Mesendoderm (in vitro differentiated cells): ENCODE measurements at places on chromosomes 12 and 14.

- H3K4me3 ChIP-seq = no peak overlapping the region
- no peaks in the 10 kb centered on the region for H3K27me3 ChIP-seq
- H3K27ac ChIP-seq = no peak overlapping the region
- no peaks in the 10 kb centered on the region for H3K36me3 ChIP-seq
- no peak for DNase-seq
- no peaks in the 10 kb centered on the region for H3K4me1 ChIP-seq
Measured at GRCh38 chr14:58327019-58327418, 28.7 kb downstream of the ARID4A start.

DNA sequence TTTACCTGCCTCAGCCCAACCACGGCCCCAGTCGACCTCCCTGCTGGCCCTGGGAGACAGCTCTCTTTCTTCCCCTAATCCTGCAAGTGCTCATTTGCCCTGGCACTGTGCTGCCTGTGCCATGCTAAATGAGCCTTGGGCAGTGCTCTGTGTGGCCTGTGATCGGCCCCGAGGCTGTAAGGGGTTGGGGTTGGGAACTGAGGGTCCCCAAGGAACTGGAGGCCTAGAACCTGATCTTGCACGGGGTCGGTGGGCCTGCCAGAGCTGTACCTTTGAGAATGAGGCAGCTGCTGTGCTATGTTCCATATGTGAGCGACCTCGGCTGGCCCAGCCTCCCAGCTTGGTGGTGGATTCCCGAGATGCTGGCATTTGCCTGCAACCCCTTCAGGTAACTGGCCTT lies 2.8 kb downstream of the RNF31 start:
- H3K4me3 ChIP-seq = no peak overlapping the region
- H3K36me3 ChIP-seq = peaks cover 12% of the 10 kb centered on the region
- H3K27me3 ChIP-seq = no peaks in the 10 kb centered on the region
- no peak for DNase-seq
- no peak overlapping the region for H3K27ac ChIP-seq

DNA sequence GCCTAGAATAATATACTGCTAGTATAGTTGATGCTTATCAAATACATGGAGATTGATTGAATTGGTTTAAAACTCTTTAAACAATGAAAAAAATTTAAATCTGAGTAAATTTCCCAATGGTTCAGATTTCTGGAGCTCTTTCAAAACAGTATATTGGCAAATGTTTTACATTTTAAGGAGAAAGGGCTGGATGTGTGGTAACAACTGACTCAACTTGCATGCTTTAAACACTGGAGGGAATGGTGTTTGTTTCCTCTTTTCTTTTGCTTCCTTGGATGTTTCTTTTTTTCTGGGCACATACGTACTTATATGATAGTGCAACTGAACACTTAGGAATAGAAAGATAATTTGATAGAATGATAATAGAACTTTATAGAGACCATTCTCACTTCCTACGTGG lies 73.8 kb upstream of the RFX4 start:
- no peaks in the 10 kb centered on the region for H3K27me3 ChIP-seq
- no peak overlapping the region for H3K27ac ChIP-seq
- no peak for DNase-seq
- no peak overlapping the region for H3K4me3 ChIP-seq
- H3K4me1 ChIP-seq = no peaks in the 10 kb centered on the region

DNA sequence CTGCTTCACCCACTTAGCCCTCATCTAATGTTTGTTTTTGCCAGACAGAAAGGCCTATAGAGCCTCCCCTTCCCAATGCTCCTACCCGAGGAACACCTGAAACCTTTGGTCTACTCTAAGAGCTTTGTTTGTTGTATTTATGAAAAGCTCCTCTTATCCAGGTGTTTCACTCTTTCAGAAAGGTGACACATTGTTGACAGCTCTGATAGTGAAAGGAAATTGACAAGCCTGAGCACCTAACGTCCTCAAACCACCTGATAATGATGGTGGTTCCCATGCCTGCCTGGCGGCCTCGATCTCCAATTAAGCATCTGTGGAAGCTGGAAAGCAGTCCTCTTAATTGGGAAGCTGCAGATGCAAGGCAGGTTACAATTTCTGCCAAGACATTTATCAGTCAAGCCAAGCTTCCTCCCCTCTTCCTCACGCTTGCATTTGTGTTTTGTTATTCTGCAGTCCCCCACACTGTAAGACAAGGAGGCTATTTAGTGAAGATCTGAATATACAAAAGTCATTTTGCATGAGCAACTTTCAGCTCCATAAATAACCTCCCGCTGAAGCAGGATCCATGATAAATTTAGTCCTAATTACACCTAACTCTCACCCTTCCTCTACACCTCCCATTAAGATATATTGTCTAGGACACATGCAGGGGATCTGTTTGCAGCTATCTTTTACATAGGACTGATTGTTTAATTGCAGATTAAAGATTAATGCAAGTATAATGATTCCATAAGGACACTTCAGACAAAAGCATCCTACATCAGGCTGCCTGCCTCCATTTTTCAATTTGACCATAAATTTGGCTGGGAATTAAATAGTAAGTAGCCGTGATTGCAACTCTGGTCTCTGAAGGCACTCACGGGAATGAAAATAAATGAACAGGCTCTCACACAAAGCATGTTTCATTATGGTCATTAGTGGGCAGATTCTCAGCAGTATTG lies 288.6 kb downstream of the PDZRN4 start:
- H3K4me3 ChIP-seq = no peak overlapping the region
- DNase-seq = no peak
- no peaks in the 10 kb centered on the region for H3K36me3 ChIP-seq
- no peak overlapping the region for H3K27ac ChIP-seq
- no peaks in the 10 kb centered on the region for H3K4me1 ChIP-seq

- H3K4me1 ChIP-seq = peaks cover 7% of the 10 kb centered on the region
- H3K4me3 ChIP-seq = no peak overlapping the region
- no peaks in the 10 kb centered on the region for H3K36me3 ChIP-seq
- no peak overlapping the region for H3K27ac ChIP-seq
- DNase-seq = no peak
Measured at GRCh38 chr14:36441283-36441682, 78.7 kb downstream of the NKX2-1 start.

DNA sequence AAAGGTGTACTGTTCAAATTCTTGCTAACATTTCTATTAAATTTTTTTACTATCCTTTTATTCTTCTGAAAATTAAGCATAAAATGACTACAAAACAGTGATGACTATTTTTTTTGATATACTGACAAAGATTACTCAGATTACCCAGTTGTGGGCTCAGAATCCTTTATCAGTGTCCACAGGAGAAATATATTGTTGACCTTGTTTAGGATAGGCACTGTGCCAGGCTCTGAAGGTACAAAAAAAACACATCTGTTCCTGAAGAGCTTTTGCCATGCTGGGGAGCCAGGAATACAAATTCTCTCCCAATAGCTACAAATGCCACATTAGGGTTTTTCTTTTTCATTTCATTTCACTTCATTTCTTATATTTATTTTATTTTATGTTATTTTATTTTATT lies 26.9 kb upstream of the GCH1 start:
- DNase-seq = no peak
- no peaks in the 10 kb centered on the region for H3K27me3 ChIP-seq
- H3K36me3 ChIP-seq = no peaks in the 10 kb centered on the region
- no peaks in the 10 kb centered on the region for H3K4me1 ChIP-seq
- no peak overlapping the region for H3K4me3 ChIP-seq

DNA sequence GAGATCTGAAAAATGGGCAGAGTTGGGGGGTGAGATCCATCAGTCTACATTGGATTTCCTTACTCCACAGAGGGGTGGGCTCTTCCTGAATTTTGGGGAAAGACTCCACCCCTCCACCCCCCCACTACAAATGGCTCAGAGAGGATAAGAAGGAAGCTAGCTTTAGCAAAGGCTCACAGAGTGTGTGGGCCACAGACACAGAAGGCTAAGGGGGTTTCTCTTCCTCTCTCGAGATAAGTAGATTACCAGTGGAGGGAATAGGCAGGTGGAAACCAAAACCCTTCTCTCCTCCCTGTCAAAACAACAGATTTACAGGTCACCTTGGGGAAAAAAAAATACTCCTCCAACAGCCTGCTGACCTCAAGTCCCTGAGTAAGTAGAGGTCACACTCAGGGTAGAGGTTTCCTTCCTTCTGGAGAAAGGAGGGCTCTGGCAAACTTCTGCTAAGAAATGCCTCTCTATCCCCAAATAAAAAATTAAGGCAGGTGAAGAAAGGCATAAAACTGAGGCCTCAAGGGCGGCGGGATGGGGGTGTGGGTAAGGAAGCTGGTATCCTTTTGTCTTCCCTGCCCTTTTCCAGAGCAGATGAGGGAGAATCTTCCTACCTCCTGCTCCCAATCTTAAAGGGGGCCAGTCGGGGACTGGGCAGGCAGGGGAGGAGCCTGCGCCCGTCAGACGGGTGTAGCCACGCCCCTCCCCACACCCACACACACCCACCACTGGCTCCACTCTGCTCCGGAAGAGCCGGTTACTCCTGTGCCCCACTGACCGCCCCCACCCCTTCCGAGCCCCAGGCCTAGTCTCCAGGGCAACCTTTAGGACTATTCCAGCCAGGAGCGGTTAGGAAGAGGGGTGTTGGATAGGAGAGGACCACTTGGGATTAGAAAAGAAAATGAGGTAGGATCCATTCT lies 1.9 kb upstream of the BAZ2A start:
- DNase-seq = peak; percentile 71
- peaks cover 20% of the 10 kb centered on the region for H3K4me1 ChIP-seq
- no peaks in the 10 kb centered on the region for H3K36me3 ChIP-seq
- H3K27me3 ChIP-seq = no peaks in the 10 kb centered on the region
- H3K27ac ChIP-seq = peak overlapping the region; percentile 62
- H3K4me3 ChIP-seq = no peak overlapping the region

- DNase-seq = peak; percentile 63
- H3K27me3 ChIP-seq = no peaks in the 10 kb centered on the region
- no peak overlapping the region for H3K27ac ChIP-seq
- H3K4me1 ChIP-seq = no peaks in the 10 kb centered on the region
Measured at GRCh38 chr14:99779751-99780150, 13.5 kb upstream of the EML1 start.

- no peak overlapping the region for H3K27ac ChIP-seq
- no peaks in the 10 kb centered on the region for H3K27me3 ChIP-seq
- H3K36me3 ChIP-seq = no peaks in the 10 kb centered on the region
Measured at GRCh38 chr12:95429172-95429510, 44.8 kb upstream of the METAP2 start.

DNA sequence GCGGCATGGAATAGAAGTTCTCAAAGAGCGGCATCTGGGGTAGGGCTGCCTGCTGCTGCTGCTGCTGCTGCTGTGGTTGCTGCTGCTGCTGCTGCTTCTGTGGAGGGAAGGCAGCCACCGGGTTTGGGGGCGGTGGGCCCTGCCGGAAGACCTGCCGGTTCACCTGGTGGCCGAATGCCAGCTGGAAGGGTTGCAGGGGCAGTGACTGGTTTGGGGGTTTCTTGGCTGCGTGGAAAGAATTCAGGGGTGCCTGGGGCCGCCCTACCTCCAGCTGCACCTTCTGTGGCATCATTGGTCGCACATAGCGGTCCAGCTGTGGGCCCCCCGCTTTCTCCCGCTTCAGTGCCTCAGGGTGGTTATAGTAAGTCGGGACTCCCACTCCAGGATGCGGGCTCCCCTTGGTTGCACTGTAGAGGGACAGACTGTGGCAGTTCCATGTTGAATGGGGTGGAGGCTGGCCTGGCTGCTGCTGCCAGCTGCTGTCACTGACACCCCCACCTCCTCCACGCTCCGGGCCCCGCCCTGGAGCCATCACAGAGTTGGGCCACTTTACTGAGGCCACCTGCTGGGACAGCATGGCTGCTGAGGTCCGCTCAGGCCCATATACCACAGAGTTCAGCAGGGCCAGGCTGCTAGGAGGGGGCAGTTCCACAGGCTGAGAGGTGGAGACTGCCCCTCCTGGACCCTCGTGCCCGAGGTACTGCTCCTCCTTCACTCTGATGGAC lies 25.2 kb upstream of the PNMA1 start:
- H3K27ac ChIP-seq = no peak overlapping the region
- no peak for DNase-seq
- H3K36me3 ChIP-seq = peaks cover 3% of the 10 kb centered on the region
- no peaks in the 10 kb centered on the region for H3K27me3 ChIP-seq
- H3K4me1 ChIP-seq = peaks cover 10% of the 10 kb centered on the region

DNA sequence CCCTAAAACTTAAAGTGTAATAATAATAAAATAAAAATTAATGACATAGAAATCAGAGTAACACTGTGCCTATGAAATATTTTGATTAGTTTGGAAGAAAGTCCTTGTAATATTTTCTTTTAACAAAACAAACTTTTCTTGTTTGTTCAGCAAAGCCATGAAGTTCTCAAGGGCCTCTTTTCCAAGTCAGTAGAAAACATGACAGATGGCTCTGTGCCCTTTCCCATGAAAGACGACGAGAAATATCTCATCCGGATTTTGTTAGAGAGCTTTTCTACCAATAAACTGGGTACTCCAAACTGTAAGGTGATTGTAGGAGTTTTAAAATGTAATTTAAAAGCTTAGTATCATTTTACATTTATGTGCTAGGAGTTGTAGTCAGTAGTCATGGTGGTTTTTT lies 54.5 kb upstream of the ASPG start:
- no peak for DNase-seq
- no peaks in the 10 kb centered on the region for H3K4me1 ChIP-seq
- no peak overlapping the region for H3K4me3 ChIP-seq
- H3K27me3 ChIP-seq = no peaks in the 10 kb centered on the region
- H3K27ac ChIP-seq = no peak overlapping the region
- no peaks in the 10 kb centered on the region for H3K36me3 ChIP-seq

- H3K4me1 ChIP-seq = no peaks in the 10 kb centered on the region
- no peak overlapping the region for H3K27ac ChIP-seq
- no peaks in the 10 kb centered on the region for H3K27me3 ChIP-seq
- H3K36me3 ChIP-seq = no peaks in the 10 kb centered on the region
Measured at GRCh38 chr12:124737040-124737419, 126.6 kb downstream of the SCARB1 start.

DNA sequence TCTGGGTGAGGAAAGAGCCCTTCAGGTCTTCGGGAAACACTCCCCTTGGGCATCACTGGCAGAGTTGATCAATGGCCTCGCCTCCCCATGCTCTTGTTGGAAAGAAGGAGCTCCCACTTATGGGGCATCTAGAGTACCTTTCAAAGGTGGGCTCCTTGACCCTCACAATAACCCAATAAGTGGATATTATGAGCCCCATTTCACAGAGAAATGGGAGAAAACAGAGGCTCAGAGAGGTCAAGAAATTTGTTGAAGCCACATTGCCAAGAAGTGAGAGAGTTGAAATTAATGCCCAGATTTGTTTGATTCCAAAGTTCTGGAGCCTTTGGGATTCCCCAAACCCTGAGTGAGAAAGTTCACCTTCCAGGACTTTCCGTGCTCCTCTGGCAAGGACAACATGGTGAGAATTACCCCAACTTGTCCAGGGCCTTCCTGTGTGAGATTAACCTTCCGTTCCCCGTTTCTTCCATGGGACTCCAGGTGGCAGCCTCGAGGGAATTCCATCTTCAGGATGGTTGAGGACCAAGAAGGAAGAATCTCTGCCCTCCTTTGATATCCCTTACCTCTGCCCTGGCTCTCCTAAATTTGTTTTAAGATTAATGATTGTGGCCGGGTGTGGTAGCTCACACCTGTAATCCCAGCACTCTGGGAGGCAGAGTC lies 7.5 kb upstream of the CHD4 start:
- no peaks in the 10 kb centered on the region for H3K36me3 ChIP-seq
- H3K27ac ChIP-seq = peak overlapping the region; percentile 76
- H3K4me1 ChIP-seq = peaks cover 14% of the 10 kb centered on the region
- no peak overlapping the region for H3K4me3 ChIP-seq
- peak; percentile 82 for DNase-seq

- no peaks in the 10 kb centered on the region for H3K27me3 ChIP-seq
- H3K27ac ChIP-seq = no peak overlapping the region
- peaks cover 12% of the 10 kb centered on the region for H3K36me3 ChIP-seq
- H3K4me1 ChIP-seq = no peaks in the 10 kb centered on the region
Measured at GRCh38 chr12:124967016-124967739, 21.8 kb downstream of the DHX37 start.

- H3K27ac ChIP-seq = no peak overlapping the region
- peak; percentile 2 for DNase-seq
- H3K36me3 ChIP-seq = no peaks in the 10 kb centered on the region
- no peak overlapping the region for H3K4me3 ChIP-seq
- H3K4me1 ChIP-seq = no peaks in the 10 kb centered on the region
- H3K27me3 ChIP-seq = no peaks in the 10 kb centered on the region
Measured at GRCh38 chr12:84058136-84058535, 854.5 kb downstream of the SLC6A15 start.
